ENCODE measurements at places on chromosomes 2 and 18. TPM values are rescaled to one million over a fixed set of nuclear protein-coding genes. Genes with fewer than 3 reads are reported as not detected.
A peak's percentile ranks its signal among the peaks of the same experiment; 100 is the strongest.

GRCh38 chr2:33497221-33497650 lies 20.8 kb downstream of the RASGRP3 start:
- no peak overlapping the region for H3K4me3 ChIP-seq
- DNase-seq = no peak
- no peak overlapping the region for H3K27ac ChIP-seq
- no peaks in the 10 kb centered on the region for H3K27me3 ChIP-seq

- no peak overlapping the region for H3K27ac ChIP-seq
- H3K4me1 ChIP-seq = no peaks in the 10 kb centered on the region
- no peaks in the 10 kb centered on the region for H3K27me3 ChIP-seq
- no peak overlapping the region for H3K4me3 ChIP-seq
- no peak for DNase-seq
Observed at GRCh38 chr2:226491112-226491511, 308.5 kb downstream of the IRS1 start.

DNA sequence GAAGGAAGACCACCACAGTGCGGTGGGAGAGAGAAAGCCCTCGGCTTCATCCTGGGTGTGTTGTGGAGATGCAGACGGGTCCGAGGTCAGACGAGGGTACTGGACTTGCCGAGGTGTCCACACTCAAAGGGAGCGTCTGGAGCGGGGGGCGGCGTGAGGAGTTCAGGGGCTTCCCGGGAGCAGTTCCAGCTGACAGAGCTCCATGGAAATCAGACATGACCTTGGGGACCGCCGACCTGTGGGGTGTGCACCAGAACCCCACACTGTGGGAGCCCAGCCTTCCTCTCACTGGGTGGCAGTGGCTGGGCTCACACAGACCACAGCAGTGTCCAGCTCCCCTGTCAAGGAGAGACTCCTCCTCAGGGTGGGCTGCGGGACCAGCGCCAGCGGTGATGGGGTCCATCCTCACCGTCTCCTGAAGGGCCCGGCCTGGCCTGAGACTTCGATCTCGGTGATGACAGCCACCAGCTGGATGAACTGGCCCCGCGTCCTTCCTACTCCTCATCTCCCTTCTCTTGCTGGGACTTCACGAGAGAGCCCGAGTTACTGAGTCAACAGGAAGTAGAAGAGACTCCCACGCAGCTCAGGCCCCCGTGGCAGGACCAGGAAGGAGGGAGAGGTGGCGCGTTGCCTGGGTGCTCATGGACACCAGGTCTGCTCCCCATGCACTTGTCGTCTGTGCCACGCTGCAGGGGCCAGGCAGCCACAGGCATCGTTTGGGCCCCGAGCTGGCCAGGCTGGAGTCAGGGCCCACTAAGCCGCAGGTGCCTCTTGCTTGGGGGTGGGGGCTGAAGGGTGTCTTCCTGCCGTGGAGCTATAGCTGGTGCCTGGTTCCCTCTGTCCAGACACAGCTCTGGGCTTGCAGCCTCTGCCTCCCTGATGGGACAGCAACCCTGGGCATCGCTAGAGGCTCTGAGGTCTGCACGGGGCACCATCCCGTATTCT lies 101.9 kb upstream of the CTDP1 start:
- DNase-seq = no peak
- no peaks in the 10 kb centered on the region for H3K27me3 ChIP-seq

DNA sequence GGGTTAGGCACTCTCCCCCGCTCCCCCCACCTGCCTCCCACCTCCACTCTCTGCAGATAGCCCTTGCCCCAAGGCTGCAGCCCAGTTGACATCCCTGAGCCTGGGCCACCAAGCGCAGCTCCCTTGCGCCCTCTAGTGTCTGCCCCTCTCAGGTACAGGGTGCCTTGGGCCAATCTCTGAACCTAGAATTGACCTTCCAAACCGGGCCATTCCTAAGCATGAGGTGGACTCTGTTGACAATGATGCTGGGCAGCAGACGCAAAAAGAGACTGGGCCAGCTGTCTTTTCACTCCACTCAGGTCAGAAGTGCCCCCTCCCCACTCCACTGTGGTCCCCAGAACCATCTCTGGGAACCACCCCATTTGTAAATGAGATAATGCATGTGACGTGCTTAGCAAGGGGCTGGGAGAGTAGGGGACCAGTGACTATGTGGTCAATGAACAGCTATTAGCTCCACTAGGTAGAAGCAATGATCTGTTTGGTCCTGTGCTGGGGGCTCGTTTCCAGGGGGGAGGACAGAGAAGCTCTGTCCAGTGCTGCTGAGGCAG lies 43.3 kb upstream of the PLB1 start:
- no peaks in the 10 kb centered on the region for H3K36me3 ChIP-seq
- H3K27ac ChIP-seq = no peak overlapping the region
- H3K27me3 ChIP-seq = peaks cover 7% of the 10 kb centered on the region
- DNase-seq = peak; percentile 50

- H3K27ac ChIP-seq = no peak overlapping the region
- H3K36me3 ChIP-seq = peaks cover 4% of the 10 kb centered on the region
- H3K27me3 ChIP-seq = no peaks in the 10 kb centered on the region
- H3K4me1 ChIP-seq = no peaks in the 10 kb centered on the region
- H3K4me3 ChIP-seq = no peak overlapping the region
Observed at GRCh38 chr2:32773448-32773808, 145.6 kb downstream of the TTC27 start.

DNA sequence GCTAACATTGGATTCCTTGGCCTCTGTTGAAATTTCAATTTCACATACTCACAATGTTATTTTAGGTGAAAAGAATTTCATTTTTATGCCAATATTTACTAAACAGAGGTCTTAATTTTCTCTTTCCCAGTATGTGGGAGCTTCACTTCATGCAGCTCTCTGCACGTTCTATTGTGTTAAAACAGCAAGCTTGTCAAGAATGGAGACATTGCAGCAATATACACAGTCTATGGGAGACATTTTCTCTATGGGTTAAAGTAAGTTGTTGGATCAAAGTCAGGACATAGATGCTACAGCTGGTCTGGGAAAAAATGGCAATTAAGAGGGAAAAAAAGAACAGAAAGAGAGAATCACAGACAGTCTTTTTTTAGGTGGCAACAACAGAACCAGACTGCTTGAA lies 70.4 kb upstream of the ARHGAP15 start:
- H3K27ac ChIP-seq = no peak overlapping the region
- no peaks in the 10 kb centered on the region for H3K4me1 ChIP-seq
- no peaks in the 10 kb centered on the region for H3K36me3 ChIP-seq

GRCh38 chr2:133433455-133434451 lies 134.5 kb downstream of the NCKAP5 start:
- no peaks in the 10 kb centered on the region for H3K4me1 ChIP-seq
- H3K27me3 ChIP-seq = no peaks in the 10 kb centered on the region
- no peaks in the 10 kb centered on the region for H3K36me3 ChIP-seq

The SPATA3 gene
- not detected for total RNA-seq

DNA sequence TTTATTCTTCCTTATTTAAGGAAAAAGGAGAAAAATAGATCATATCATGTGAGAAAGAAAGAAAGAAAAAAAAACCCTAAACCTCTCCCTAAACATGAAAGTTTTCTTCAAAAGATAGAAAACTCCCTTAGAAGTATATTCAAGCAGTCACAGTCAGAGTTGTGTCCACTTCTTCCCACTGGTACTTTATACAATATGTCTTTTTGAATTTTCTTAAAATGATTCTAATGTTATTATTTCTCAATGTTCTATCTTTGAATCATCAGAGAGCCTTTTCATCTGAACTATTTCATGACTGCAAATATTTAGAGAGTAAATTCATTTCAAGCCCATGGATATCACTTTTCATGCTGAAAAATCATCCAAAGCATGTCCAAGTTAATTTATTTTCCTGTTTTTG lies 205.2 kb upstream of the SPOPL start:
- H3K27ac ChIP-seq = no peak overlapping the region
- no peaks in the 10 kb centered on the region for H3K4me1 ChIP-seq
- no peaks in the 10 kb centered on the region for H3K36me3 ChIP-seq
- no peak overlapping the region for H3K4me3 ChIP-seq
- no peaks in the 10 kb centered on the region for H3K27me3 ChIP-seq

The TUBB8B gene
- not detected for total RNA-seq

DNA sequence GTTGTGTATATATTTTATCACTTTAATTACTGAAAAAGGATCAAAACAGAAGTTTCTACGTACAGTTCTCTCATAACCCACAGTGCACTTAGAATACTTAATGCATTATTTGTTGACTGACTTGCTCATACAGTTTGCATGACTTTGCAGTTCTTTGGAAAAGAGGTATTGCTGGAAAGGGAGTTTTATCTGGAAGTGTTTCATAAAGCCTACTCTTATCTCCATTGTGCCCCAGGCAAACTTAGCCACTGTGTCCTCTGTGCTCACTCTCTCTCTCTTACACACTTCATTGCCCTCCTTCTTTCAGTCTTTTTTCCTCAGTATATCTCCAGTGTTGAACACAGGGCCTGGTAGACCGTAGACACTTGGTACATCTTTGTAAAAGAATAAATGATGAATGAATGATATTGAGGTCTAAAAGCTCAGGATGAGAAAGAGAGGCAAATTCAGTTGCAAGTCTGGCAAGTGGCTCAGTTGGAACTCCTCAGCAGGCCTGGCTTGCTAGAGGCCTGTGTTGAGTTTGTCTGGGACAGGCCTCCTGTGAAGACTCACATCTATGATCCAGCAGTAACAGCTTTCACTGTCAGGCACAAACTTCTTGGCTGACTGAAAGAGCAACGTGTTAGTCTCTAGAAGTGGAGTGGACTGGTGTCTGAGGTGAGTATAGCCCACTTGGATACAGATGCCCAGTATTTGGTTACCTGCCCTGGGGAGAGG lies 56.1 kb downstream of the SETBP1 start:
- H3K4me1 ChIP-seq = no peaks in the 10 kb centered on the region
- no peaks in the 10 kb centered on the region for H3K27me3 ChIP-seq
- no peak for DNase-seq
- H3K4me3 ChIP-seq = no peak overlapping the region

DNA sequence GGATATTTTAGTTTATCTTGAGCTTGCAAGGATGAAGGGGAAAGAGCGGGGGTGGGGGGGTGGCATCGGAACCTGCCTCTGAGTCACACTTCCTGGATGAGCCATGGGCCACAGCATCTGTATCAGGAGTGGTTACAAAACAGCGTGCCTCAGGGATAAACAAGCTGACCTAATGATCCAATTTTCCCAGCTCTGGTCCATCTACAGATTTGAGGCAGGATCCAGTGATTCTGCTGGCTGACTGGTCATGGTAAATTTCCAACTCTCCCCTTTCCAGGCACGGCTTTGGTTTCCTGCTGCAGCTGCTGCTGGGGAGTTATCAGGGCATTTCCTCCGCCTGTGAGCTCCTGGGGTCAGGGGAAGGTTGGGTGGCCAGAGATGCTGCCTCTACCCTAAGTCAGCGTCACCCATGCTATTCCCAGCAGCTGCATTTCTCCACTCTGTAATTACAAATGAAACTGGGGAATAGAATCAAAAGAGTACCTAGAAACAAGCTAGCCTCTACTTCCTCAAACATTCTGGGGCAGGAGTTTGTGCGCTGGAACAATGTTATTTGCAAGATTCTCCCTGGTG lies 4.7 kb upstream of the HPCAL1 start:
- DNase-seq = no peak
- H3K27me3 ChIP-seq = no peaks in the 10 kb centered on the region
- H3K4me3 ChIP-seq = no peak overlapping the region
- H3K36me3 ChIP-seq = no peaks in the 10 kb centered on the region

GRCh38 chr18:38402509-38402908 lies 836.9 kb upstream of the CELF4 start:
- no peaks in the 10 kb centered on the region for H3K27me3 ChIP-seq
- DNase-seq = no peak
- H3K4me3 ChIP-seq = no peak overlapping the region
- H3K4me1 ChIP-seq = no peaks in the 10 kb centered on the region

DNA sequence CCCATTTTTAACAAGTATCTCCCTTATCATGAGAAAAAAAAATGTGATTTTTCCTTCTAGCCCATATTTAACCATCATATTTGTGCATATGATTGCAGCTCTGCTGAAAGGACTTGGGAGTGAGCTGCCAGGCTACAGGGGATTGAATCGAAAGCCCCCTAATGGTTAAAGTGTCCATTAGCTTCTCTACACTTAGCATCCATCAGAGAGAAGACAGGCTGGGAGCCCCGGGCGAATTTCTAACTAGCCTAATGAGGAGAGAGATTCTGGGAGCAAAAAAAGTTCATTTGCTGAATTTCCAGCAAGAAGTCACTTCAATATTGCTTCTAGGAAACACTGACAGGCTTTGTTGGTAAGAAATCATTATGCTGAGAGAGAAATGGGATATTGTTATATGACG lies 848.8 kb downstream of the TDRD15 start:
- H3K27ac ChIP-seq = no peak overlapping the region
- no peaks in the 10 kb centered on the region for H3K36me3 ChIP-seq
- no peak overlapping the region for H3K4me3 ChIP-seq
- H3K4me1 ChIP-seq = no peaks in the 10 kb centered on the region

DNA sequence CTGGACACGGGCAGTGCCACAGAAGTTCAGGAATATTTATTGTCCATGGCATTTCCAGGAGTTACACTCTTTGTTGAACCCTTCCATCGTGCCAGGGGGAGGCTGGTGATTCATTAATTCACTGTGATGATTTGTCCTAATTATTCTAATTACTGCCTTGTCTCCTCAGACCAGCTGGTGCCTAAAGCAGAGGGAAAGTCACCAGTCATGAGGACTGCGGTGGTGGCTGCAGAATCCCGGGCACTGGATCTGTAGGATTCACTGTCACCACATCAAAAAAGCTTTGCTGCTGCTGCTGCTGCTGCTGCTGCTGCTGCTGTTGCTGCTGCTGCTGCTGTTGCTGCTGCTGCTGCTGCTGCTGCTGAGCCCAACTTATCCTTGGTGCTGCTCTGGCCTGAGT lies 908.2 kb downstream of the TSN start:
- no peak for DNase-seq
- no peak overlapping the region for H3K27ac ChIP-seq
- H3K4me1 ChIP-seq = no peaks in the 10 kb centered on the region

The EVX2 gene
- total RNA-seq = not detected

DNA sequence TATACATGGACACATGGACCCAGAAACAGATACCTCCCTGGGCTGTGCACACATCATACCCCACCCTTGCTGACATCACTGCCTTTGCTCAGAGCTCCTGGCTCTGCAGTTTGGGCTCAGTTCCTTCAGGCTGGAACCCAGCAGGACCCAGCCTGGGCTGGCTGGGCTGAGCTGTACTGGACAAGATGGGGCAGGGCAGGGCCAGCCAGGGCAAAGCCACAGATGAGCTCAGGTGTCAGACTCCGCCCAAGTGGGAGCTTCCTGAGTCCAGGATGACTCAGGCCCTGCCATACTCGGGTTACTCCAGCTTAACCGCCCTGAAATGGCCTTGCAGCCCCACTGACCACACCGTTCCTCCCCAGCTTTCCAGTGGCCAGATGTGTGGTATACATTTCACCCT lies 284.9 kb downstream of the OSR1 start:
- no peak for DNase-seq
- no peaks in the 10 kb centered on the region for H3K36me3 ChIP-seq
- H3K27me3 ChIP-seq = no peaks in the 10 kb centered on the region
- no peak overlapping the region for H3K27ac ChIP-seq
- no peak overlapping the region for H3K4me3 ChIP-seq

DNA sequence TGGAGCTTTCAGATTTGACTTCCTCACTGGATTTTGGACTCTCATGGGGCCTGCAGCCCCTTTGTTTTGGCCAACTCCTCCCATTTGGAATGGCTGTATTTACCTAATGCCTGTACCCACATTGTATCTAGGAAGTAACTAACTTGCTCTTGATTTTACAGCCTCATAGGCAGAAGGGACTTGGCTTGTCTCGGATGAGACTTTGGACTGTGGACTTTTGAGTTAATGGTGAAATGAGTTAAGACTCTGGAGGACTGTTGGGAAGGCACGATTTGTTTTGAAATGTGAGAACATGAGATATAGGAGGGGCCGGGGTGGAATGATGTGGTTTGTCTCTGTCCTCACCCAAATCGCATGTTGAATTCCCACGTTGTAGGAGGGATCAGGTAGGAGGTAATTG lies 233.4 kb upstream of the GALNT5 start:
- no peaks in the 10 kb centered on the region for H3K36me3 ChIP-seq
- no peaks in the 10 kb centered on the region for H3K4me1 ChIP-seq
- DNase-seq = no peak
- H3K4me3 ChIP-seq = no peak overlapping the region
